ENCODE measurements at places on chromosomes 5 and 9. TPM values are rescaled to one million over a fixed set of nuclear protein-coding genes. Genes with fewer than 3 reads are reported as not detected.

TLN1 gene
- 372 TPM for total RNA-seq

GRCh38 chr9:98780059-98780749 lies 16.2 kb downstream of the ANKS6 start:
- no peaks in the 10 kb centered on the region for H3K36me3 ChIP-seq
- no peaks in the 10 kb centered on the region for H3K27me3 ChIP-seq
- H3K27ac ChIP-seq = no peak overlapping the region

DNA sequence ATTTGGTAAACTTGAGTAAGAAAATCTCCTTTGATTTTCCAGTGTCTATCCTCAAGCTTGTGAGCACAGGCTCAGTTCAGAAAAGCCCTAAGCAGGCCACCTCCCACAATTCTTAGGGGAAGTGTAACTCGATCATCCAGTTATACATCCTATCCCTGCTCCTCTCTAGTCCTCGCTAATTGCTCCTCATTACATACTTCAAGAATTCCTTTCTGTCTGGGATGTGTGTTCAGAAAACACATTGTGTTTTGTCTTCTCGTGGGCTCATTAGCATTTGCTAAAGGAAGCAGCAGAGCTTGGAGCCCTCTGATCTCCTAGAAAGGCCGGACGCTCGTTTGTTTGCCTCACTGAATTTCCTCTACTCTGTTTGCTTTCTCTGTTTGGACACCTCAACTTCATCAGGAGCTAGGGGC lies 268.2 kb upstream of the RFX3 start:
- DNase-seq = no peak
- H3K4me3 ChIP-seq = no peak overlapping the region
- no peak overlapping the region for H3K27ac ChIP-seq

DNA sequence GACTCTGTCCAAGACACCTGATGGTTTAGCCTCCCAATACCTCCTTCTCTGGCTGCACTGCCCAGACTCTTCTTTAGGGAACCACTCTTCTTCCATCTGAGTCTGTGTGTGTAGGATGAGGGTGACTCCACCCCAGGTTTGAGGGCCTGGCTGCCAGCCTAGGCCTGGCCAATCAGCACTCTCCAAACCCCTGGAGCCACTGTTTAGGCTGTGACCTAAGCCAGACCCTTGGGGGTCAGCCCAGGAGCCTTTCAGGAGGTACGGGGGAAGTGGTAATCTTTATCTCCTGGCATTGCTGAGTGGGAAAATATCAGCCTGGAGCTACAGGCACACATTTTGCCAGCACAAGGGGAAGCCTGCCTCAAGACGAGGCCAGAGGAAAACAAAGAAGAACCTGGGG lies 6.2 kb upstream of the ERGIC1 start:
- H3K27ac ChIP-seq = no peak overlapping the region
- H3K36me3 ChIP-seq = peaks cover 2% of the 10 kb centered on the region
- peaks cover 6% of the 10 kb centered on the region for H3K4me1 ChIP-seq
- H3K27me3 ChIP-seq = no peaks in the 10 kb centered on the region
- H3K4me3 ChIP-seq = no peak overlapping the region

- no peak overlapping the region for H3K27ac ChIP-seq
- no peaks in the 10 kb centered on the region for H3K27me3 ChIP-seq
- H3K4me3 ChIP-seq = no peak overlapping the region
- no peak for DNase-seq
These were observed 50.9 kb upstream of the PHF2 start for GRCh38 chr9:93525476-93525875.

OR1L8 gene
- total RNA-seq = not detected

DNA sequence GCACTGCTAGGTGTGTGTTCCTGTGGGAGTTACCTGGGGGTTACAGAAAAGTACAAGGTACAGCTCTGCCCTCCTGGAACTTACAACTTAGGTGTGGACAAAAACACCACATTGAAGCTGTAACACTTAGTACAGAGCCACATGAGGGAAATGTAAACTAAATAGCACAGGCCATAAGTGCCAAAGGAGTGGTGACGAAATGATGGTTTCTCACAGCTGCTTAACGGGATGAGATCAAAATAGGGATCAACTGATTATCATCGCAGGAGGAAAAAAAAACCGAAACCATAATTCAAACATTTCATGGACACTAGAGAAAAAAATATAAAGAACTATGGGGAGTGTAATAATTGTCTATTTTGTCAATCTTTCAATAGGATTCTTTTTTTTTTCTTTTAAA lies 5.9 kb downstream of the LIX1 start:
- H3K4me3 ChIP-seq = no peak overlapping the region
- H3K4me1 ChIP-seq = peaks cover 29% of the 10 kb centered on the region
- H3K36me3 ChIP-seq = peaks cover 2% of the 10 kb centered on the region
- no peak overlapping the region for H3K27ac ChIP-seq
- H3K27me3 ChIP-seq = peaks cover 19% of the 10 kb centered on the region

DNA sequence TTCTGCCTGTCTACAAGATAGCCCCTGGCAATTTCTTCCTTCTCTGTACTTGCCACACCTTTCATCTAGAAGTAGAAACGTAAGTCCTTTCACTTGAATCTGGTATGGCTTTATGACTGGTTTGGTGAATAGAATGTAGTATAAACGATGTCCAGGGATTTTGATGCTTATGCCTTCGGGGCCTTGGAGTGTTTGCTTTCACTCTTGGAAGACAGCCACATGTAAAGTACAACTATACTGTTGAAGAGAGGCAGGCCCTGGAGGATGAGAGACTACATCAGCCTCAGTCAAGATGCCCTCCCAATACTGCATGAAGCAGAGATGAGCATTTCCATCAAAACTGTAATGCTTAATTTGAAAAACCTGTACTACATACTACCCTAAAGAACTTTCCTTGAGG lies 553.8 kb upstream of the C9orf72 start:
- H3K36me3 ChIP-seq = no peaks in the 10 kb centered on the region
- H3K4me3 ChIP-seq = no peak overlapping the region
- no peaks in the 10 kb centered on the region for H3K4me1 ChIP-seq
- H3K27ac ChIP-seq = no peak overlapping the region
- H3K27me3 ChIP-seq = no peaks in the 10 kb centered on the region

PCDH12 gene
- total RNA-seq = 0.19 TPM

C1QTNF3 gene
- 3.8 TPM for total RNA-seq

GRCh38 chr9:134236001-134236421 lies 71.6 kb upstream of the RNU6ATAC start:
- H3K4me3 ChIP-seq = no peak overlapping the region
- H3K4me1 ChIP-seq = no peaks in the 10 kb centered on the region
- no peak for DNase-seq
- no peaks in the 10 kb centered on the region for H3K36me3 ChIP-seq

DNA sequence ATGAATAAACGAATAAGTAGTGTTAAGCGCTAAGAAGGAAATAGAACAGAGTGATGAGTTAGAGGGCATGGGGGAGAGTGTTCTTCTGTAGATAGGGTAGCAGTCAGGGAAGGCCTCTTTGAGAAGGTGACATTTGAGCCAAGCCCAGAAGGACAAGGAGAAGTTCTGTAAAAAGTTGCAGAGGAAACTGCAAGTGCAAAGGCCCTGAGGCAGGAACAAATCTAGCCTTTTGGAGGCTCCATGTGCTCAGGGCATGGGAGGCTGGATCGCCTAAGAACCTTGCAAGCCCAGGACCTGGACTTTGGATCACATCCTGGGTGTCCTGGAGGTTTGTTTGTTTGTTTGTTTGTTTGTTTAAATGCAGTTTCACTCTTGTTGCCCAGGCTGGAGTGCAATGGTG lies 8.0 kb downstream of the EIF4E1B start:
- no peak overlapping the region for H3K4me3 ChIP-seq
- peaks cover 2% of the 10 kb centered on the region for H3K4me1 ChIP-seq
- H3K27me3 ChIP-seq = peaks cover 35% of the 10 kb centered on the region
- H3K27ac ChIP-seq = no peak overlapping the region

SLC46A2 gene
- total RNA-seq = not detected

NR6A1 gene
- 1.2 TPM for total RNA-seq

DNA sequence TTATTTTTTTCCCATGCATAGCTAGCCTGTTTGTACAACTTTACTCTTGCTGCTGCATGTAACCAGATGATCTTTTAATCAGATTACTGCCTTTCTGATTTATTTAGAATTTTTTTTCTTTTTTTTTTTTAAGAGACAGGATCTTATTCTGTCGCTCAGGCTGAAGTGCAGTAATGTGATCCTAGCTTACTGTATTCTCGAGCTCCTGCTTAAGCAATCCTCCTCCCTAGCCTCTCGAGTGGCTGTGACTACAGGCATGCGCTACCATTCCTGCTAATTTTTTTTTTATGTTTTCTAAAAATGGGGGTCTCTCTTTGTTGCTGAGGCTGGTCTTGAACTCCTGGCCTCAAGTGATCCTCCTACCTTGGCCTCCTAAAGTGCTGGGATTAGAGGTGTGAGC lies 9.6 kb downstream of the DCP2 start:
- H3K4me3 ChIP-seq = no peak overlapping the region
- no peaks in the 10 kb centered on the region for H3K27me3 ChIP-seq
- peaks cover 57% of the 10 kb centered on the region for H3K36me3 ChIP-seq
- no peak overlapping the region for H3K27ac ChIP-seq

- no peak for DNase-seq
- H3K4me3 ChIP-seq = no peak overlapping the region
- H3K27ac ChIP-seq = peak overlapping the region; percentile 85
These were observed 21.7 kb downstream of the TRAF1 start for GRCh38 chr9:120904978-120905301.

PHF19 gene
- 254 TPM for total RNA-seq

SLC23A1 gene
- total RNA-seq = 2.5 TPM

DNA sequence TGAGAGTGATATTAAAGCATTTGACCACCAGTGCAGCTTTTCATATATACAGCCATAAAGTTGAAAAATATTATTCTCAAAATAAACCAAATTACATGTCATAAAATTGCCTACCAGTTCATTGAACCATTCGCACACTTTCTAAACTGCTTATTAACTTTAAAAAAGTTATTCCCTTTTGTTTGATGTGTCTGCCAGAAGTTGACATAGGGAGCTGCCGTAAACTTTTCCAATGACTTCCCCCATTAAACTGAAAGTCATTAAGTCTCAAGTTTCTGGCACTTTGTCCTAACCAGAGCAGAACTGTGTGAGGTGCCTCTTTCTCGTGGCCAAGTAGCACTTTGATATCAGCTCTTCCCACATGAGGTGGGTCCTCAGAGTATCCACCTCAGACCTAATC lies 582.0 kb upstream of the DMAC1 start:
- H3K4me3 ChIP-seq = no peak overlapping the region
- H3K27me3 ChIP-seq = peaks cover 3% of the 10 kb centered on the region
- DNase-seq = no peak

NR5A1 gene
- total RNA-seq = not detected

Data from activated CD8-positive, alpha-beta memory T cell treated with anti-CD3 and anti-CD28 coated beads, Interleukin-2, amount 10 ng/mL, durations not matched to agents 7 days and 5 days (primary cell).